ENCODE measurements at places on chromosomes 1 and 21. TPM values are rescaled to one million over a fixed set of nuclear protein-coding genes. Genes with fewer than 3 reads are reported as not detected.

Gene LAMC2
- total RNA-seq = 4.7 TPM

Gene PAX7
- not detected for total RNA-seq

Gene ASAP3
- 65.1 TPM for total RNA-seq

Gene GJA5
- 9.4 TPM for total RNA-seq

Gene RCSD1
- total RNA-seq = not detected

Gene ACOT7
- total RNA-seq = 12.0 TPM

Gene ADSS2
- total RNA-seq = 30.6 TPM

Gene FASLG
- not detected for total RNA-seq

Gene METTL13
- total RNA-seq = 18.0 TPM

Gene TMEM269
- under 0.01 TPM for total RNA-seq

Gene FAM177B
- not detected for total RNA-seq

Gene LCE1B
- total RNA-seq = not detected

Gene CELA3A
- not detected for total RNA-seq

Gene ENTREP3
- 7.0 TPM for total RNA-seq

Gene UHMK1
- 48.1 TPM for total RNA-seq

Gene SPRR2B
- total RNA-seq = not detected

Gene CELA3B
- not detected for total RNA-seq

Gene S100A7
- not detected for total RNA-seq

Gene PLA2G4A
- total RNA-seq = 7.0 TPM

All from hair follicle dermal papilla cell (primary cell).